ENCODE measurements at places on chromosomes 2 and 18.

DNA sequence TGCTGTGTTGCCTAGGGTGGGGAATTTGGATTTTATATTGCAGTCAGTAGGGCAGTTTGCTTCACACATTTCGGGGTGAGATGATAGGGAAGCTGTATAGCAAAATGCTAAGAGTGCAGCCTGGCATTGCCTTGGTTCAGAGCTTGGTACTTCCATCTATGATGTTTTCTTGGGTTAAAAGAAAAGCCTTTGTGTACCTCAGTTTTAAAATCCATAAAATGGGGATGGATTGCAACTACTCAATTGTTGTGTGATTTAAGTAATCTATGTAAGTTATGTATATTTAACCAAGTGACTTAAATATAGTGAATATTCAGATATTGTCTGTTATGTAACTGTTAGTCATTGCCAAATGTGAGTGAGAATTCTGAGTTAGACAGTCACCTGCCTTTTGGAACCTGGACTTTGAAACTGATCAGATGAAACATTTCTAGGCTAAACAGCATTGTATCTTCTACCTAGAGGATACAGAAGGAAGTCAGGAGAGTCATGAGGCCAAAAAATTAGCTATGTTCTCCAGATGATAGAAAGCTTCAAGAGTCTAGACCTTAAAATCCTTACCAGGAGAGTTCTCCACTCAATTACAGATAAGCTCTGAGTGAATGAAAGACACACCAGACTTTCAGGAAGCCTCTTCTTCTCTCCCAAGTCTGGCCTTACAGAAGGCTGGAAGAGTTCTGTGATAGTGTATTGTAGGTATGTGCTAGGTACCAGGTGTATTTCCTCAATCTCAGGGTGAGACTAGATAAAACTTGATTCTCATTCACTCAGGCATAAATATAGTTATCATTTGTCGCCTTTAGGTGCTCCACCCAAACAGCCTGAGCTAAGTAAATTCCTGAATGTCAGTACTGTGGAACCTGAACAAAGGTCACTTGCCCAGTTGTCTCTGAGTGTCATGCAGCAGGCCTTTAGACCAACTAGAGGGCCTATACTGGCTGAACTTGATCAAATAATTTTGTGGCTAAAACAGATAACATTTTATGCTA is 7.5 kb downstream of the RIOK3 start:
- DNase-seq = no peak

DNA sequence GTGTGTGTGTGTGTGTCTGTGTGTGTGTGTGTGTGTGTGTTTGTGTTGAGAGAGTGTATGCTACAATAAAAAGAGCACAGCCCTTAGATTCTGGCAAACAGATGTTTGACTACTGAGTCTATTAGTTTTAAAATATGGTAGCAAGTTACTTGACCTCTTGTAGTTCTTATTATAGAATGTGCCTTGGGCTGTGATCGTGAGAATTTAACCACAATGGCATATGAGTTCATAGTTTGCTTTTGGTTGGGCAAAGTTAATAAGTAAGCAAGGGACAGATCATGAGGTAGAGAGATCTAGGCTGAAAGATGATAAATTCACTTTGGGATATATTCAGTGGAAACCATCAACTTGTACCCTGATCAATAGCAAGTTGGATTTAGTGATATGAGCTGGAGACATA is 334.3 kb upstream of the VWC2L start:
- no peak for DNase-seq

- DNase-seq = no peak
Measured at GRCh38 chr18:35688757-35689156, 107.2 kb downstream of the GALNT1 start.

- peak; percentile 66 for DNase-seq
Measured at GRCh38 chr2:675982-676646, 1.1 kb downstream of the TMEM18 start.

GRCh38 chr2:110903548-110903947 is 171.2 kb downstream of the ACOXL start:
- DNase-seq = no peak

DNA sequence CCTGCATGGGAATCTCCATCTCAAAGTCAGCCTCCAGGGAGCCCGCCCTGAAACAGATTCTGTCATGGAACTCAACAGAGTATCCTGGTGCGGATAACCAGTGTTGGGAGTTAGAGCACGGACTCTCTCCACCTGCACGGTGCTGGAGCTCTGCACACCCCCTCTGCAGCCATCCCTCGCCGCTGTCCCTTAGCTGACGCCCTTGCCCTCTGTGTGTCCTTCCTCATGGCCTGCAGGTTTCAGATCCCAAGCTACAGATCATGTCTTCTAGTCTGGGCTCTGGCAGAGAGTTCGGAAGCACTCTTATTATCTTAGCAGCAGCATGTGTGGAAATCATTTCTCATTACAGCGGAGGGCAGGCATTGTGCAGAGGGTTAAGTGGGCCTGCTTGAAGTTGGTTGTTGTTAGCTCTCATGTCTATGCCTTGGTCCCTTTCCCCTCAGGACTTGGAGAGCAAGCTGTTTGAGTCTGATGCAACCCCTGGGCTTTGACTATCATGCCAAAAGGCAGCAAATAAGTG is 26.0 kb downstream of the TMEM127 start:
- no peak for DNase-seq

DNA sequence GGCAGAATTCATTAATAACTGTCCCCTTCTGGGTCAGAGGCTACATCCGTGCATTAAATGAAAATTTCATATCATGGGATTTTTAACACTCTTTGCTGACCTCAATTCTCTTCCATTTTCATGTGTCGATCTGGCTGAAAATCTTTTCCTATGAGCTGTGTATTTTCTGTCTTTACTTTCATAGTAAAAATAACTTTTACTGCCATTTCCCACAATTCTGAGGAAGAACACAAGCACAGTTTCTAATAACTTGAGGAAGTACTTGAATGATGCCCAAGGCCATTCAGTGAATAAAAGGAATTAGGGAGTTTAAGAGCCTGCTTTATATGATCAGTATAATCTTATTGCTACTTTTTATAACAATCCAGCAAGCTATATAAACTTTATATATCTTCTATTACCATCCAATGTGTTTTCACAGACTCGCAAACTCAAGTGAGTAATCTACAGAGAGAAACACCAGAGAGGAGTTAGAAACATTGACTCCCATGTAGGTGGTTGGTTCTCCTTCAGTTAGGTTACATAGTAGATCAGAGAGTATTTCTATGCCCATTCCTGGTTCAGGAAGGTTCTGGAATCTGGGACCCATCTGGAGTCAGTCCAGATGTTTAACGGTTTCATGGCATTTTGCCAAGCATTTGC is 340.0 kb downstream of the FBXO15 start:
- DNase-seq = no peak

GRCh38 chr2:237262838-237263771 is 150.9 kb downstream of the COL6A3 start:
- DNase-seq = no peak

DNA sequence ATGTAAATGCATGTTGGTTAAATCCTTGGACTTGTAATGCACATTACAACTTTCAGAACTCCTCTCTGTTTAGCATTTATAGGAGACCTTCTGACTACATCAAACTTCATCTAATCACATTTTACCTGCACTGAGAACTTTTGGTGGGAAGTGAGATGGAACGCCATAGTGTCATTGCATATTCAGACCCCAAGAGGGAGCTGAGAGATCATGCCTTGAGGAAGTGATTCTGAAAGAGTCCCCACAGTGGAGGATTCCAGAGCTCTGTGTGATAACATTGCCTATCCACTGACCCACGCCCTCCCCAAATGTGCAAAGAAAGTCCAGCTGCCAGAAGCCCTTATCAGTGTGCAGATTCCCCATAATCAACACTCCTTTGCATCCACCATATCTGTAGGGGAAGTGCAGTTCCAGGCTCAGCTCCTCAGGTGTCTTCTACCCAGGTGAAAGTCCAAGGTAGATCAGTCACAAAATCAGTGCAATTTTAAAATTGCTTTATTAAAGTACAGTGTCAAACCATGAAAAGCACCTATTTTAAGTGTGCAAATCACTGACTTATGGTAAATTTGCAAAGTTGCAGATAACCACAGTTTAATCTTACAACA is 212.4 kb downstream of the RPIA start:
- DNase-seq = peak; percentile 27

- no peak for DNase-seq
Measured at GRCh38 chr18:44771956-44772917, 91.5 kb downstream of the SETBP1 start.

- no peak for DNase-seq
Measured at GRCh38 chr2:219220652-219221402, 2.1 kb upstream of the ABCB6 start.

- DNase-seq = no peak
Measured at GRCh38 chr18:58323866-58324762, 280.1 kb downstream of the NEDD4L start.

DNA sequence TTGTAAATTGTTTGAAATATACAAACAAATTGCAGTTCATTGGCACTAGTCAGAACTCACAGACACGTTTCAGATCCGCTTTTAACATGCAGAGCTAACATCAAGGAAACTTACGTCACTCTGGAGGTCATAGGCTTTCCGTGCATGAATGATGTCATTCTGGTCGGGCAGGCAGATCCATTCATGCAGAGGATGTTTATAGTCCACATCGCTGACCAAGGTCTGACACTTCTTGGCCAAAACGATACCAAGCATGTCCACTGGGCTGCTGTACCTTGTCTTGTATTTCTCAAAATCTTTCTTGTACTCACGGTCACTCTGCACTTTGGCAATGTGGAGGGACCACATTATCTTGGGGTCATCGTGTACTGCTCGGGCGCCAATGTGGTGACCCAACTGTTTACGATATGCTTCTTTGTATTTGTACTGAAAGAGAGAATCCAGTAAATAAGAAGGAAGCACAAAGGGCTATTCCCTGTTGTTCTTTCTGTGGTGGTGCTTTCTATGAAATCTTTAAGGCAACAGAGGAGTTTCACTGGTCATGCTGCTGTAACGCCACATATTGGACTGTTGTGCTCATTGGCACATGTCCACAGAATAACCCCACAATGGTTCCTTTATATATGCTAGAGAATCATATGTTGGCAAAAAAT is 114.8 kb downstream of the NEB start:
- no peak for DNase-seq

GRCh38 chr2:239559417-239560261 is 158.8 kb upstream of the HDAC4 start:
- DNase-seq = peak; percentile 9

DNA sequence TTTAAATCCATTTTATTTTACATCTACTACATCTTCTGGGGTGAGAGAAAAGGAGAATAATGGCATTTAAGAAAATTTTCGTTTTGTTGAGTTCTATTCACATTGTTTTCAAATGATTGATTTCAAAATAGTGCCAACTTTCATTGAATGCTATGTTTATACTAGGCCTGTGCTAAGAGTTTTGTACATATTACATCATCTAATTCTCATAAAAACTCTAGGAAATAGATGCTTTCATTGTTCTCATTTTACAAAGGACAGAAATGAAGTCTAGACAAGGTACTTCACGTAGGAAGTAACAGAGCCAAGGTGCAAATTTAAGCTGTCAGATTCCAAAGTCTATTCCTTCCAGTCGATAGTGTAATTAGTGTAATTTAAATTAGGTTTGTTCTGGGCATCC is 402.8 kb upstream of the UBE2E3 start:
- no peak for DNase-seq

- DNase-seq = no peak
Measured at GRCh38 chr2:46836295-46837111, 79.1 kb downstream of the MCFD2 start.

- DNase-seq = no peak
Measured at GRCh38 chr2:120914839-120915521, 179.3 kb downstream of the GLI2 start.

DNA sequence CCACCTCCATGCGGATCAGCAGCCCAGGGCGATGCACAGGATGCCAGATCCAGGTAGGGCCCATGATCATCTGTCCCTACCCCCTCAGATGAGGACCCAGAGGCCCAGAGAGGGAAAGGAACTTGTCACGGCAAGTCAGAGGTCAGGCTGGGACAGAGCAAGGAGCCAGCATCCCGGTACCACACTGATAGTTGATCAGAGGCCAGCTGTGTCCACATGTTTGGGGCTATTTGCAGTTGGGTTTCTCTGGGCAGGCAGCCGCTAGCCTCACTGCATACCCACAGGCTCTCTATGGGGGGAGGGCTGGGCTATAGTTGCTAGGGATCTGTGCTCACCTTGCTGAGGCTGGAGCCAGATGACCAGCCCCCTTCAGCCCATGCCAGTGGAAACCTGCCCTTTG is 9.6 kb downstream of the GAREM2 start:
- DNase-seq = no peak

- DNase-seq = no peak
Measured at GRCh38 chr2:124320051-124320688, 295.1 kb downstream of the CNTNAP5 start.

GRCh38 chr2:210324458-210324857 is 9.5 kb upstream of the MYL1 start:
- DNase-seq = no peak
